Stimulated activated CD4-positive, alpha-beta T cell treated with anti-CD3 and anti-CD28 coated beads, TNF-alpha, amount 100 ng/mL, for 1 hour (primary cell): ENCODE measurements at places on chromosomes 12 and 14.

DNA sequence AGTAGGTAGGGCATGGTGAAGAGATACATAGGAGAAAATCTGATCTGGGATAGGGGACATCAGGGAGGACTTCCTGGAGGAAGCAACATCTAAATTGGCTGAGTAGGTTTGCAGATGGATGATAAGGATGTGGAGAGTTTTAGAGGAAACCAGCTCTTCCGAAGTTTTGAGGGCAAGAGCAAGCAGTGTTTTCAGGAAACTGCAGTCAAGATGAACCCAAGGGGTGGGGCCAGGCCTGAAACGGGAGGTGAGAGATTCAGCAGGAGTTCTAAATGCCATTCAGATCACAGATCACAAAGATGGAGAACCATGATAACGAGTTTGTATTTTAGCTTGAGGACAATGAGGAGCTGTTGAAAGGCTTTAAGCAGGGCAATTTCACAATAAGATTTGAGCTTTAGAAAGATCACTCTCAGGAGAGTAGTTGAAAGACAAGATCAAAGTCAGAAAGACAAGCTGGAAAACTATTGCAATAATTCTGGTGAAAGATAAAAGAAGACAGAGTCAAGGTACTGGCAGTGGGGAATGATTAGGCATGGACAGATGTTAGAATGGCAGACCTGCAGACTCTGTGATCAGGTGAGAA lies 70.1 kb upstream of the PLXNC1 start:
- DNase-seq: no peak

- DNase-seq: no peak
These were observed 152.0 kb downstream of the BCAT1 start for GRCh38 chr12:24796876-24797275.

DNA sequence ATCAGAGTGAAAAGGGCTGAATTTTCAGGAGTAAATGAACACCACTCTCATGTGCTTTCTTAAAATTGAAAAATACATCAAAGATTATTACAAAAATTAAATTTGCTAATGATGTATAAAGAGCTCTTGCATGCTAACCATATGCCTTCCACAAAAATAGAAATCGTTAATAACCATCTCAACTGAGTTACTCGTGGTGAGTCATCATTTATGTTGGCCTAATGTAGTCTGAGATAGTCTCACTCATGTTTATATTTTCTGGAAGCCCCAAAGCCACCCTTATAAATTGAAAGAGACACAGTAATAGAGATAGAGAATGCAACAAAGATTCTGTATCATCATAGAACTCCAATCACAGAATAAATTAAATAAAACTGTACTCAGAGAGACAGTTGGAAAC lies 131.2 kb downstream of the KCNH5 start:
- no peak for DNase-seq

- no peak for DNase-seq
These were observed 52.9 kb upstream of the BCL2L14 start for GRCh38 chr12:12017798-12018197.

DNA sequence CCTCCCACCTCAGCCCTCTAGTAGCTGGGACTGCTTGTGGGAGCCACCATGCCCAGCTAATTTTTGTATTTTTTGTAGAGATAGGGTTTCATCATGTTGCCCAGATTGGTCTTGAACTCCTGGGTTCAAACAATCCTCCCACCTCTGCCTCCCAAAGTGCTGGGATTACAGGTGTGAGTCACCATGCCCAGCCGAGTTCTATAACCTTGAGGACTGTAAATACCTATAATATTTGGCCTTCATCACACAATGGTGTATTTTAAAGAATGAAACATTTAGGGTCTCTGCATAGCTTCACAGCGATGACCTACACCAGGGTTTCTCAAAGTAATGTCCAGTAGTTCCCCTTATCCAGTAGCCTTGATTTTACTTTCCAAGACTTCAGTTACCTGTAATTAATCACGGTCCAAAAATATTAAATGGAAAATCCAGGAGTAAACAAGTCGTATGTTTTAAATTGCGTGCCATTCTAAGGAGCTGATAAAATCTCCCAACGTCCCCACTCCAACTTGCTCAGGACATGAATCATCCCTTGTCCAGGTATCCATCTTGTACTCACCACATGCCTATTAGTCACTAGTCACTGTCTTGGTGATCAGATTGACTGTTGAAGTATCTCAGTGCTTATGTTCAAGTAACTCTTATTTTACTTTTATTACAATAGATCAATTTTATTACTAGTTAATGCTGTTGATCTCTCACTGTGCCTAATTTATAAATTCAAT lies 368.2 kb downstream of the BTG1 start:
- no peak for DNase-seq

- no peak for DNase-seq
These were observed 44.8 kb downstream of the FBXW8 start for GRCh38 chr12:116955382-116956021.

- no peak for DNase-seq
These were observed 552.2 kb upstream of the STXBP6 start for GRCh38 chr14:25602106-25602505.

- no peak for DNase-seq
These were observed 23.1 kb downstream of the EEA1 start for GRCh38 chr12:92905811-92906554.

DNA sequence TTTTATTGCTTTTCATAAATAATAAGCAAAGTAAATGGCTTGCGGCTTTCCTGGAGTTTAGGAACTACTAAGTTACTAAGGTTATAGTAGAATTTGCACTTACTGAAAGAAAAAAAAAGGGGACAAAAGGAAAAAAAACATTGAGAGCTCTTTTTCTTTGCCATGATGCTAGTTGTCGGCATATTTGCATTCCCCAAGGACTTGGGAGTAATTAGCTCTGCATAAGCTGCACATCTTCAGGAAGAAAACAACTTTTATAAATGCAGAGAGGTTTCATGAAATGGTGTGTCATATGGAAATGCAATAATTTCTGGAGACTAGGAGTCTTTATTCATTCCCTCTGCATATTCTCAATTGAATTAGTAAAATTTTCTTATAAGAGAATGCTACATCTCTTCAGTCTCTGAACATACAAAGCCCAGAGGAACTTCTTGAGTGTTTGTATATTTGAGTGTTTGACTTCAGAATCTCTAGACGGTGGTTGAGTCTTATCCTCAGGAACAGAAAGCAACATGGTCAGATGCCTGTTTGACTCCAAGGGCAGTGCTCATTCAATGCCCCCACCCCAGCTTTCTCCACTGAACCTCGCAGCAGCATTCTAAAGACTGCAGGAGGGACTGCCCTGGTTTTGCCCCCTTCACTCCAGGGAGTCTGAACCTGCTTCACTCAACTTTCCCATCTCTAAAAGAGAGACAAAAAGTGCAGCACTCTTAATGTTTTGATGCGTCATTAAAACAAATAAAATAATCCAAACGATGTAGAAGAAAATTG lies 158.9 kb upstream of the EEA1 start:
- DNase-seq: no peak

- no peak for DNase-seq
These were observed 16.2 kb downstream of the PLEKHD1 start for GRCh38 chr14:69500736-69501135.

DNA sequence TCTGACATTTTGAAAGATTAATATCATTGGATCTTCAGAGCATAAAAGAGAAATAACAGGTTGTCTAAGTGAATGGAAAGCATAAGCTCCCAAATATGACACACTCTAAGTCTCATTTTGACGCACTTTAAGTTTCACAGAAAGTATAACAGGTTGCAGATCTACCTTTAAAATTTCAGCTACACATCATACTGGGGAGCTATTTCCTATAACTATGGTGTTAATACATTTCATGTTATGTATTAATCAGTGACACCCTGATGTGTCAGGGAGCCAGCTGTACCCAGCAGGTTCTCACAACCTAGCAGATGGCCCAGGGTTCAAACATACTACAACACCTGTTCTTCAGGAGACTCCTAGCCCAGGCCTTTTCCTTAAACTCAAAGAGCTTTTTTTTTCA lies 31.1 kb upstream of the TMX1 start:
- no peak for DNase-seq

GRCh38 chr14:54478636-54479215 lies 10.1 kb downstream of the GMFB start:
- no peak for DNase-seq

DNA sequence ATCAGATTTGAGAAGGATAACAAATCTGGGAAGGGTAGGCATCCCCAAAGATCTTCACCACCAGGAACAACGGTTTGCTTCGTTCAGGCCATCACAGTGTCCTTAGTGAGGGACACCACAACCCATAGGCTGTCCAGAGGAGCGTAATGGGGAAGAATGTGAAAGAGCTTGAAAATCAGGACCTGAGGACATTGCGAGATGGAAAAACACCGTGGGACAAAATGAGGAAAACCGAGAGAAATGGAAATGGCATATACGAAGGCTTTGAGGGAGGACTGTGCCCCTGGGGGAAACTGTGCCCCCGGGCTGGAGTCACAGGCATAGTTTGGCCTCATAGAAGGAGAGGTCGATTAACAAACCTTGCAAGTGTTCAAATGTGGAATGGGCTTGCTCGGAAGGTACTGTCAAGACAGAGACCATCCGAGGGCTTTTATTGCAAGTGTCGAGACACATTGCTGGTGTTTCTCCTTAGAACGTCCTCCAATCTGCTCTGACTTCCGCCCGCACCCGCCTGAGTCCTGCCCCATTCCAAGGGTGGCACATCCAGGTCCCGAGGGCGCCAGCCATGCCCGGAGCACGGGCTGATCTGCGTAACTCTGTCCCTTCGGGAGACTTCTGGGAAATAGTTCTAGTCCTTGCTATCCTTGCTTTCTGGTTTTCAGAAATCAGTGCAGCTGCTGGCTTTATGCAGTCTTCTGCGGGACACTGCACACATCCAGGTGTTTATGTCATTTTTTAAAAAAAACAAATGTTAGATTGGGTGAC lies 885 bp upstream of the PALS1 start:
- no peak for DNase-seq

GRCh38 chr12:575948-576614 lies 87.2 kb downstream of the NINJ2 start:
- DNase-seq: peak; percentile 86

DNA sequence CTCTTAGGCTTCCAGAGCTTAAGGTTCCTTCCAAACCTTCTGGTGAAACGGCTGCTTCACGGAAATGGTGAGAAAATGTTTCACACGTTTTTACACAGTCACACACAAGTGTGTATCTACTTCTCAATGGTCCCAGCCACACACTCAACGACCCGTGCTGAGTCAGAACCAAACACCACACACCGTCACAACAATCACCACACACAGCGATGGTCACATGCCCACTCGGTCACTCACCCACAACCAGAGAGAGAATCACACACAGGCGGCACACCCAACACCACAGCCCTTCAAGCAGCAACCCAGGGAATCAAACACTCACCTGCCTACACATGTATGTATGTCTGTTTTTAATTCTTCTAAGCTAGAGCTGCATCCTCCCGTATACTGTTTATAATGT lies 12.6 kb upstream of the PLEKHD1 start:
- no peak for DNase-seq
